ENCODE measurements at places on chromosomes 7 and 10.

- no peak for DNase-seq
These were observed 13.4 kb upstream of the OR2A5 start for GRCh38 chr7:144035385-144035784.

GRCh38 chr10:96463562-96463961, 50.2 kb downstream of the TLL2 start:
- no peak for DNase-seq

- DNase-seq: no peak
These were observed 12.5 kb downstream of the MXI1 start for GRCh38 chr10:110219884-110220283.

DNA sequence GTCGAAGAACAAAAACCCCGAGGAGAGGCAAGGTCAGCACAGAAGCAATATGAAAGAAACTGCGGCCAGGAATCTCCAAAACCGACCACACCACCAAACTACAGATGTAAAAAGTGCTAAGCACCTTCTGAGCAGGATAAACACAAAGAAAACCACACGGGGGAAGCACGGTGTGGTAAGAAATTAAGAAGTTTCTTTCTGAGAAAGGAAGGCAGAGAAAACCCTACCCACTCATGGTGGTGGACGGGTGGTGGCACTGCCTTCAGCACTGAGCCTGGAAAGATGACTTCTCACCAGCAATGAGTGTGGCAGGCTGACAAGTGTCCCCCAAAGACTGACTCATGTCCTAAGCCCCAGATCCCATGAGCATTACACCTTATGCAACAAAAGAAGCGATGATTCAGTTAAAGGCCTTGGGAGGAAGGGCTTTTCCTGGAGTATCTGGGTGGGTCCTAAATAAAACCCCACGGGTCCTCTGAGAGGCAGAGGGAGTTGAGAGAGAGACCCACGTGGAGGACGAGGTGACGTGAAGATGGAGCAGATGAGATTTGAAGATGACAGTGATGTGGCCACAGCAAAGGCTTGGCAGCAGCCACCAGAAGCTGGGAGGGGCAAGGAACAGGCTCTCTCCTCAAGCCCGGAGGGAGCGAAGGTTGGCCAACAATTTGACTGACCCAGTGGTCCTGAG, 124.9 kb downstream of the DLG5 start:
- DNase-seq: no peak

GRCh38 chr7:38629651-38630510, 1.3 kb downstream of the AMPH start:
- DNase-seq: no peak

GRCh38 chr10:49625411-49625810, 11.6 kb downstream of the CHAT start:
- DNase-seq: no peak

DNA sequence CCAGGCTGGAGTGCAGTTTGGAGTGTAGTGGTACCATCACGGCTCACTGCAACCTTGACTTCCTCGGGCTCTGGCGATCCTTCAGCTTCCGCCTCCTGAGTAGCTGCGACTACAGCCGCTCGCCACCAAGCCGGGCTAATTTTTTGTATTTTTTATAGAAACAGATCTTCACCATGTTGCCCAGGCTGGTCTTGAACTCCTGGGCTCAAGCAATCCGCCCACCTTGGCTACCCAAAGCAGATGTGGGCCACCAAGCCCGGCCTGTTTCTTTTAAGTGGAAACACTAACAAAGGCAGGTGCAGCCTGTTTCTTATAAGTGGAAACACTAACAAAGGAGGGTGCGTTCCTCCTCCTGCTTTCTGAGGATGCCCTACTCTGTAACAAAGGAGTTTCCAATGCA, 18.2 kb downstream of the PRF1 start:
- no peak for DNase-seq

GRCh38 chr10:75000748-75001321, 110.6 kb upstream of the SAMD8 start:
- DNase-seq: no peak

GRCh38 chr10:106919871-106920282, 244.6 kb downstream of the SORCS1 start:
- no peak for DNase-seq

DNA sequence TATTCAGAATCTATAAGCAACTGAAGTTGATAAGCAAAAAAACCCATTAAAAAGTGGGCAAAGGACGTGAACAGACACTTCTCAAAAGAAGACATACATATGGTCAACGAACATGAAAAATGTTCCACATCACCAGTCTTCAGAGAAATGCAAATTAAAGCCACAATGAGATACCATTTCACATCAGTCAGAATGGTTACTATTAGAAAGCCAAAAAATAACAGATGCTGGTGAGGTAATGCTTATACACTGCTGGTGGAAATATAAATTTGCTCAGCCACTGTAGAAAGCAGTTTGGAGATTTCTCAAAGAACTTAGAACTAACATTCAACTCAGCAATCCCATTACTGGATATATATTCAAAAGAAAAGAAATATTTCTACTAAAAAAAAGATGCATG, 332.8 kb upstream of the PLXDC2 start:
- no peak for DNase-seq

DNA sequence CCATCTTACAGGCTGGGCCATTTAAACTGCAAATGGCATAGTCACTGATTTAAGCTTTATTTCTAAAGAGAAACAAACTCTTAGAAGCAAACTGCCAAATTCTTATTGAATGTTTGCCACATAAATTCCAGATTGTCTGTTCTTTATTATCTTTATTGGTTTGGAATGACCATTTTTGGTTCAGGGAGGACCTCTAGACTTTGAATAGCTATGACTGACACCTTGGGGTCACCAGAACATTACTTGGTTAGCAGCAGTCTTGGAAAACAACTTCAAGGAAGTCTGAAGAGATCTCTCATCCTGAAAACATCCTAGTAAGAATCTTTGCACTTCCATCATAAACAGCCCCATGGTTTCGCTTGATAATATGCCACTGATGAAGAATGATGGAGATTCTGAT, 197.1 kb downstream of the SUGCT start:
- DNase-seq: no peak

DNA sequence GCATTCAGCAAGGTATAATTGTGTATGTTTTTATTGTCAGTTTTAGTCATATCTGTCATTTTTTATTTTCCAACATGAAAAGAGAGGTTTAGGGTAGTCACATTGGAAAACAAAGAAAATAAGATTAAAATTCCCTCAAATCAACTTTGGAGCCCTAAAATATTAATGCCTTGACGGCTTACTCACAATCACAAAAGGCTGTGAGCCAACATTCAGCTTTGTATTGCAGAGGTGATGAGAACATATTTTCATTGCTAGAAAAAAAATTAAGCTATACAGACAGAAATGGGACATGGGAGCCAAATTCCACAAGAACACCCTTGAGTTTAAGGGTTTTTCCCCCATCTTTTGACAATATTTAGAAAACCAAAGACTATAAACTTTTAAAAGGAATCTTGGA, 30.2 kb downstream of the CALD1 start:
- no peak for DNase-seq

DNA sequence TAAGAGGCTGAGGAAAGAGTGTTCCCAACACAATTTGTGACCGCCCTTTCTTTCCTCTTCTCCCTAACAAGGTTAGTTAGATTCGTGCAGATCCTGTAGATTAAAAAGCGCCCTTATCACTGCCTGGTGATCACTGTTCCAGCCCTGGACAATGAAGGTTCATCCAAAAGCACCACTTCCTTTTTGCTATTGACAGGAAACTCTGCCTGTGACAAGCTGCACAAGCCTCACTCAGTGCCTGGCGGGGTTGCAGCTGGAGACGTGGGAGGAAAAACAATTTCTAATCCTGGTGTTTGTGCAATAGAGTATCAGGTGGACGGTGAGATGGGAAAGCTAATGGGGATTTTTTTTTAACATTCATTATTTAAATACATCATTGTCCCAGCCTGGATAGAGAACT, 105.9 kb upstream of the CAV2 start:
- no peak for DNase-seq

DNA sequence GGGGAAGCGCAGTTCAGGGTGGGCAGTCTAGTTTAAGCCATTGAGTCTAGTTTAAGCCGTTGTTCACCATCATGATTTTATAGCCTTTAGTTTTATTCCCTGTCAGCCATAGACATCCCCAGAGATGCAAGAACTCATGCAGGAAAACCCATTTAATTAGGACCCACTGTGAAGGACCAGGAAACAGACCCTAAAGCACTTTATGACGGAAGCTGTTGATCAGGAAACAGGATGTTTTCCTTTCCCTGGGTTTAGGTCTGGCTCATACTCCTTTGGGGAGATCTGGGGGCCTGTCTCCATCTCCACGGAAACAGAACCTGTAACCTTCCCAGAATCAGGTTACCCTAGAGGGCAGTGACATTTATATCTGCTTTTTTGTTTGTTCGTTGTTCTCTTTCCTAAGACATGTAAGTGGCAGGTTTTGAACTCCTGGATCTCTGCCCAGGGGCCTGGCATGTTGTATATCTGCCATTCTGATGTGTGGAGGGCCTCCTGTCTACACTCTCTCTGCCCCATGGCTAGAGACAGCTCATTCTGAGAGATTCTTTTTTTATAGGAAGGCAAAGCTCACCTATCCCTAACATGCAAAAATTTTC, 657.2 kb upstream of the GALNT17 start:
- no peak for DNase-seq

GRCh38 chr10:6722616-6723004, 142.5 kb upstream of the PRKCQ start:
- DNase-seq: no peak

- peak; percentile 79 for DNase-seq
These were observed 39.6 kb downstream of the COL26A1 start for GRCh38 chr7:101402081-101402779.

DNA sequence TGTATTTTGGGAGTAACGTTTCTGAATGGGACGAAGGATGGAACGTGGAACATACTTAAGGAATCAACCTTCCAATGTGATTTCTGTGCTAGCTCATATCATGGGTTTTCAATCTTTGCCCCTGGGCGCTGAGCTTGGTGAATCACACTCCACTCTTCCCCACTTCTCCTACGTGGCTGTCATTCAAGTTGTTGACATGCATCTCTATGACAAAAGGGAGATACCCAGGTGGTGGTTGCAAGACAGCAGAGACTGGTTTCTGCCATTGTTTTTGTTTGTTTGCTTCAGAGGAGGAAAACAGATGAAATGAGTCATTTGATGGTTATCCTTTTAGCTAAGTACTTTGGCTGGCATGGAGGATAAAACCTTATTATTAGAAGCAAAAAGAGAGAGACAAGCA, 573.9 kb downstream of the GATA3 start:
- no peak for DNase-seq

GRCh38 chr10:83078160-83078559, 1061.1 kb upstream of the GHITM start:
- peak; percentile 36 for DNase-seq

DNA sequence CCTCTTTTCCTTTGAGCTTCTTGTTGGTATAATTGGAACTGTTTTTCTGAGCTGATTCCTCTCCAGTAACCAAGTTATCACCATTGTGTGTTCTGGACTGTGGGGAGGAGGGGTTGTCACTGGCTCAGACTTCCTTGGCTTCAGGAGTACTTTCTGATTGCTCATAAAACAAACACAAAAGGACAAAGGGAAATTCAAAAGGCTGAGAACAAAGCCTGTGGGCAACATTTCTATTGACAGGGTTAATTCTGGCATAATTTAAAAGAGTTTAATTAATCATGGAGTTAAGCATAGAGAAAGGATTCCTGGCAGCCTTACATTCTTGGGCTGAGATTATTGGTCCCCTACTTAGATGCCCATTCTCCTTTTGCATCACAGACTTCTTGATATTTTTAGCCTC, 222.9 kb upstream of the KMT2E start:
- no peak for DNase-seq

- DNase-seq: no peak
These were observed 29.9 kb upstream of the DDX50 start for GRCh38 chr10:68871105-68871711.

DNA sequence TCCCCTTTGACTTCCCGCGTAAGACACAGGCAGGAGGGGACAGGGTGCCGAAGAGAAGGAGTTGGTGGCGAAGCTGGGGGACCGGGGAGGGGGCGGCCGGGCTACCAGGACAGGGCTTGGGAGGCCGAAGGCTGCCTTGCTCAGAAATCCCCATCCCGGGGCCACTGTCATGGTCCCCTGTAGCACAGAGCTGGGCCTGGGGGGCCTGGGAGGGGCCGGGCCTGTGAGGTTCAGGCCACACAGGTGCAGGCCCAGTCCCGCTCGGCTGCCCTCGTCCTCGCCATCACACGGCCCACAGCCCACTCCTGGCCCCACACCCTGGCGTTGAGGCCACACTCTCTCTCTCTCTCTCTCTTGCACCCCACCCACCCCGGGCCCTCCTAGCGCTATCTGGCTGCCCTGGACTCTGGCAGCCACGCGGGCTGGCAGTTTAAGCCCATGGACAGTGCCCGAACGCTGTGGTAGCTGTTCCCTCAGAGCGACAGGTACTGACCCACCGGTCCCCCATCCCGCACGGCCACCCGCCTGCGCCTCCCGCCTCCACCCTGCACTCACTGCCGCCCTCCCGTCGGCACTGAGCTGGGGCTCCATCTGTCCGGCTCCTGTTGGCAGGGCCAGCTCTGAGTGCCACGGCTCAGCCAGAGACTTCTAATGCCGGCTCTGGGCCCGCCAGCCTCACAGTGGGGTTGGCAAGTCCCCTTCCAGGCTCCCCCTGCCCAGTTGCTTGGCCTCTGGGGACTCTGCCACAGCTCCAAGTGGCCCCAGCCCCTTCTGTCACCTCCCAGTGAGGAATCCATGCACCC, 28.0 kb downstream of the TTYH3 start:
- no peak for DNase-seq

- DNase-seq: no peak
These were observed 452.0 kb downstream of the ARL4A start for GRCh38 chr7:13139436-13139835.

- peak; percentile 59 for DNase-seq
These were observed 1.6 kb downstream of the FAM171A1 start for GRCh38 chr10:15369256-15370211.

GRCh38 chr10:132574783-132575319, 37.3 kb downstream of the INPP5A start:
- peak; percentile 21 for DNase-seq

DNA sequence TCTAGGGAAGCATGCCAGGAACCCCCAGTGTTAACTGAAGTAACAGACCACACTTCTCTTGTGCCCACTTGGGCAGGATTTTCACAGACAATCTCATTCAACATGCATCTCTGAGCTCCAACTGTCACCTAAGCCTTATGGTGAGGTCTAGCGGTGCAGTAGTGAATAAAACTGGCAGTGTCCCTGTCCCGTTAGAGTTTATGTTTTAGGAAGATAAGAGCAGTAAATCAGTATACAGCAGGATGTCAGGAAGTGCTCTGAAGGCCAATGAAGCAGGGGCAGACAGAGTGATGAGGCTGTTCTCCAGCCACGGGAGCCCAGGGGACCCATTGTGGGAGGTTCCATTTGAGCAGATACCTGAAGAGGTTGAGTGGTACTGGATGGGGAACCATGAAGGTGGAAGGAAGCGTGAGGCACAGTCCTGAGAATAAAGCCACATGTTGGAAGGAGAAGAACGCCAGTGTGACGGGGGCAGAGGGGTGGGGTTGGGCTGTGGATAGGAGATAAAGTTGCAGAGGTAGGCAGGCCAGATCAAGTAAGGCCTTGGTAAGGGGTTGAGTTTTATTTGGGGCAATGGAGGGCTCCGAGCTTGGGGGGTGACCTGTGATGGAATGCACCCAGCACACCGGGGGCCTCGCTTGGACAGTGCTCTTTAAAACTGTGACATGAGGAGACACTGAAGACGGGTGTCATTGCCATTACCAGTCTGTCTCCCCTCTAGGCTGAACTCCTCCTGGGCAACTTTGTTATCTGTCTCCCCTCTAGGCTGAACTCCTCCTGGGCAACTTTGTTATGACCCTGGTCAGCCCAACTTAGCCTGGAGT, 6.6 kb downstream of the GDF10 start:
- no peak for DNase-seq

Measured in H1 (cell line).